M059J (cell line): ENCODE measurements at places on chromosomes 13 and 19. TPM values are rescaled to one million over a fixed set of nuclear protein-coding genes. Genes with fewer than 3 reads are reported as not detected.

DNA sequence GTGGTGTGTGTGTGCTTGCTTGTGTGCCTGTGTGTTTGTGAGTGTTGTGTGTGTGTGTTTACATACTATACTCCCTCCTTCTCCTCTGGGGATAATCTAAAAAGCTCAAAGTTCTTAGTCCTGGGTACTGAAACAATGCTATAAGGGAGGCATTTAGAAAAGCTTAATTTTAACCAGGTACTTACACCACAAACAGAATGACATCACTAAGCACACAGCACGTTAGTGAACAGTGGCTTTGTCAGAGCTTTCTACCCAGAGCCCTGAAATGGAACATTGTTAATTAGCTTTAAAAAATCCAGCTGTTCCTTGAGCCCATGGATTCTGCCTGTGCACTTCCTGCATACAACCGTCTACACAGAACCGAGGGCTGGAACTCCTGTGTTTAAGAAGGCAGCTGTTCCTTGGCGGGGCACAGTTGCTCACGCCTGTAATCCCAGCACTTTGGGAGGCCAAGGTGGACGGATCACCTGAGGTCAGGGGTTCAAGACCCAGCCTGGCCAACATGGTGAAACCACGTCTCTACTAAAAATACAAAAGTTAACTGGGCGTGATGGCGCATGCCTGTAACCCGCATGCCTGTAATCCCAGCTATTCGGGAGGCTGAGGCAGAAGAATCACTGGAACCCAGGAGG lies 69.6 kb upstream of the RNF113B start:
- no peak for DNase-seq

DNA sequence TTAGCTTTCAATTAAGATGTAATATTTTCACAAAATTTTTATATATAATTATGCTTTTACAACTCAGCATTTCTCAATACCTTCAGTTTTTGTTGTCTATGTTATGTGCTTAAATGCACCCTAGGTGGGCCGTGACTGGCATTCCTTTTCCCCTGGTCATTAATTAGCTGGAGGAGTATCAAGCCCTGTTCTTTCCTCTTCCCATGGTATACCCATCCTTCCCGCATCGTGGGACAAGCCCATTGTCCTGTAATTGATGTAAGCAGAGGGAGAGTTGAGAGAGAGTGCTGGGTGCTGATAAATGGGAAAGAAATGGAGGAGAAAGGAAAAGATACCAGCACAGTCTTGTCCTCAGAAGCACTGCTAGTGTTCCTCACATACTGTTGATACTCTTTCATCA lies 591.7 kb downstream of the GPC6 start:
- no peak for DNase-seq

DNA sequence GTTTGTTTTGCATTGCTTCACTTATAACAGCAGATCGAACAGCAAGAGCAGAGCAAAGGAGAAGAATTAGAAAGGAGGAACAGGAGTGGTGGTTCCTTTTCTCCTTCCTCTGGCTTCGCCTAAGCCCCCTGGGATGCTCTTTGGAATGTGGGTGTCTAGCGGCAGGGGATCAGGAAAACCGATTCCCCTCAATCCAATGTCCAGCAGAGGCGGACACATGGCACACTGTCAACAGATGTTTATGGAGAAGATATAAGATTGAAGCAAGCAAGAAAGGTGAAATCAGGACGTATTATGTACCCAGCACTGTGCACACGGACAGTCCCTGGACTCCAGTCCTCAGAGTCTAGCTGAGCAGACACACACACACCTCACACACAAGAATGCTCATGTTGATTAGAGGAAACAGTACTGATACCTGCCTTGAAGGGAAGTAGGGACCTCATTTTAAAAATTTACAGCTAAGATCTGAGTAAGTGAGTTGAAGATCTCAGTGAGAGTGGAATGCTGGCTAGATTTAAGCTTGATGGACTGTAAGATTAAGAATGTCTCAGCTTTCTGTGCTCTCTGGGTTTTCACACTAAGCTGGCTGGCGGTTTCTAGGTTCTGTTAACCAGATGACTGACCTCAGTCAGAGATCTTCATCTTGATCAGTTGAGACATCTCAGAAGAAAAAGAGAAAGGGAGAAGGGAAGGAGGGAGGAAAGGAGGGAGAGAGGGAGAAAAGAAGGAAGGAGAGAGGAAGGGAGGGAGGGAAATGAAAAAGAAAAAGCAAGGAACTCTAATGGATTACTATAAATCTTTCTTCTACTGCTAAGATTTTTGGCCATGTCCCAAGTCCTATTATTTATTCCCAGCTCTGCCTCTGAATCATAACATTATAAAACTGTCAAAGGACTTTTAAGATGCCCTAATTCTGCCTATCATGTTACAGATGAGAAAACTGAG lies 44.8 kb downstream of the FLT1 start:
- peak; percentile 56 for DNase-seq

- DNase-seq: peak; percentile 71
Measured at GRCh38 chr19:39792999-39793546, 14.4 kb downstream of the LEUTX start.

DNA sequence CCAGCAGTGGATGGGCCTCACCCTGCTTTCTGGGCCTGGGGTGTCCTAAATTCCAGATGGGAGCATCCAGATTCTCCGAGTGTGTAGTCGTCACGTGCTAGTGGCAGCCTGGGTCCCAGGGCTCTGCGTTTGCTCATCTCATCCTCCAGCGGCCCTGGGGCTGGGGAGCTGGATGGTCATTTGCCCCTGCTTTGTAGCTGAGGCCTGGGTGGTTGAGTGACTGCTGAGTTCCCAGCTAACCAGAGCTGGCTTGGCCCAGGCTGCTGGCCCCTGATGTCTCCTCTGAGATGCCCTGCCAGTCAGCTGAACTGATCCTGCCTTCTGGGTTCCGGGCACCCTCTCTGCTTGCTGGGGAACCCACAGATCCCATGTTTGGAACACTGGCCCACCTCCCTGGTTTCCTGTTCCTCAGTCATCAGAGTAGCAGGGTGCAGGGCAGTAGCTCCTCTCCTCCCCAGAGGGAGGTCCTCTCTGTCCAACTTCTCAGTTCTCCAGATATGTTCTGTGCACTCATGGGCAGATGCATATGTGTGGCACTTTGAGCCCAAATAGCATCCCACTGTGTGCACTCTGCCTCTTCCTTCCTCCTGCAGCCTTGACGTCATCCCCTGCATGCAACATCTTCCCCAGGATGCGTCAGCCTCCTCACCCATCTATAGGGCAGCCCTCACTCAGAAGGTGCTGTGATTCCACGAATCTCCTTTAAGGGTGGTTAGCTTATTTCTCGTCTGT lies 22.4 kb upstream of the CRTC1 start:
- DNase-seq: no peak

DNA sequence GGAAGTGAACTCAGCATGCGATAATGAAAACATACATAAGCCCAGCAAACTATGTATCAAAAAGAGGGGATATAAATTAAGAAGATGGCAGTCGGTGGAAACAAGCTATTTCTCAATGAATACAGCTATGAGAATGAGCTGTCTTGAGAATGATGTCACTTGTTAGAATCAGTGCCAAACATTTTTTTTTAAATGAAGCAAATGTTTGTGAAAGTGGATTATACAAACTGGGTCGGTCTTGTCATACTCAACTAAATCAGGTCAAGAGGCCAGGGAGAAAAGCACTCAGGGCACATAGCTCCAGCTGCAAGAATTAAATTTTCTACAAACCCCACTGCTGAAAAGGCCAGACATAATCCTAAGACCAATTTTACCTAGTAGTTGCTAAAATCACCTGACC lies 1048.4 kb downstream of the SLITRK1 start:
- peak; percentile 1 for DNase-seq

DNA sequence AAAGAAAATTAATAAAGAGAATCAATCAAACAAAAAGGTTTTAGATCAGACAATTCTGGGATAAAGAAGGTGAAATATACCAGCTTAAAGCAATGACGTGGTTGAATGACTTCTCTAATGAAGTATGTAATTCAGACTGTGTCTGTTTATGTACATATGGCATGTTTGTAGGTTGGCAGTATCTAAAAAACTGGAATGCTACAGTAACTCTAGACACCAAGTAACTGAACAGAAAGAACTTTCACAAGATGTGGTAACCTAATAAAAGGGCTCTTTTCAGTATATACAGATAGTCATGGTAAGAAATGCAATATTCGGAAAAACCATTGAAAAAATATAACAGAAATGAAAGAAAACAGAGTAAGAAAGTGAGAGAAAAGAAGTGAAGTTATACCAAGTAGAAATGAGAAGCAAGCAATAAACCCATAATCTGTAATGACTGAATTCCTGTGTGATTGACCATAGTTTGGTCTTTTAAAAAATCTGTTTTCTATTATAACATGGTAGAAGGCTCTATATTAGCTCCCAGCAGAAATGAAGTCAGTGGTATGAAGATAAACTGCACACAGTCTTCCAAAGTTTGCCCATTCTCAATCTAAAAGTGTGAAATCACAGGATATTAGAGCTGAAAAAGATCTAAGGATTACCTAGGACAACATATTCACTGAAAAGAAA lies 31.4 kb downstream of the ELF1 start:
- no peak for DNase-seq

The POU2F2 gene
- total RNA-seq: 0.17 and 0.30 TPM in 2 replicates

The WDR87 gene
- not detected in 2 replicates for total RNA-seq

The KIR2DL4 gene
- not detected in 2 replicates for total RNA-seq

The KCNN1 gene
- 0.07 TPM in 1 of 2 replicates, not detected in the other for total RNA-seq

The TTYH1 gene
- not detected in 2 replicates for total RNA-seq

The PPP6R1 gene
- 23.9 and 48.8 TPM in 2 replicates for total RNA-seq
